ENCODE measurements at places on chromosomes 3 and 15.

DNA sequence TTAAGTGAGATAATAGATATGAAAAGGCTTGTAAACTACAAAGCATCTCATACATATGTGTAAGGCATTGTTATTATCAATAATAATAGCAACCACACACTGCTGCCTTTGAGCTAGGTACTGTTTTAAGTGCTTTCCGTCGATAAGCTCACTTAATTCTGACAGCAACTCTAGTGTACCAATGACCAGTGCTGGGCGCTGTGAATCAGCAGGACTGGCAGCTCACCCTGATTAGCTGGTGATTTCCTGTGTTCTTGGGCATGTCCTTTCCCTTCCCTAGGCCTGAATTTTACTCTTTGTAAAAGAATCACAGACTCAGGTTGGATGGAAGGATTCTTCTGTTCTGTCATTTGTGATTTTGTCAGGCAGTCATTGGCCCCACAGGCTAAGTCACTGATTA lies 215.6 kb downstream of the LPP start:
- no peak for DNase-seq

DNA sequence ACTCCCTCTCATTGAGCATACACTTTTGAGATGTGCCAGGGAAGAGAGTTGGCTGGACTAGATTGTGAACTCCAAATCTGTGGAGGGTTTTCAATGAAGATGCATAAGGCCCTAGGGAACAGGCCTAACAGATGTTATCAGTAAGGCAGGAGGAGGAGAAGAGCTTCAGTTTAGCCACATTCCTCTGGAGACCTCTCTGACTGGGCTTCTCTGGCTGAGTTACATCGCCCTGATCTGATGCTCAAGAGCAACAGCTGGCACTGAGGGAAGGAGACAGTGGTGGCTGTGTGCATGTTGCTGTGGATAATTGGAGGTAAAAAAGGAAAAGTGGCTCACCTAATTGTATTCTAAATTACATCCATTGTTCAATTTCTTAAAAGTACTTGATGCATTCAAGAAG lies 206.4 kb upstream of the CFAP20DC start:
- no peak for DNase-seq

DNA sequence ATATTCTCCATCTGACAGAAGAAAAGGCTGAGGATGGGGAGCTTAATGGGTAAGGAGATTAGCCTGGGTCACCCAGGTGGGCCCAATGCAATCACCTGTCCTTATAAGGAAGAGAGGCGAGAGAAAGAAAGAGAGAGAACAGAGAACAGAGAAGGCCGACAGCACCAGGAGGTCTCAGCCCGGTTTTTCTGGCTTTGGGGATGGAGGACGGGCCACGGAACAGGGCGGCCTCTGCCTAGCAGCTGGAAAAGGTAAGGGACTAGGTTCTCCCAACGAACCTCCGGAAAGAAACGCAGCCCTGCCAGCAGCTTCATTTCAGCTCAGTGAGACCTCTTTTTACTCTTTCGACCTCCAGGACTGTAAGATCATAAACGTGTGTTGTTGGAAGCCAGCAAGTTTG lies 196.0 kb upstream of the LYSMD4 start:
- no peak for DNase-seq

- DNase-seq, result peak; percentile 80
Observed at GRCh38 chr3:20701641-20702040, 515.6 kb upstream of the SGO1 start.

DNA sequence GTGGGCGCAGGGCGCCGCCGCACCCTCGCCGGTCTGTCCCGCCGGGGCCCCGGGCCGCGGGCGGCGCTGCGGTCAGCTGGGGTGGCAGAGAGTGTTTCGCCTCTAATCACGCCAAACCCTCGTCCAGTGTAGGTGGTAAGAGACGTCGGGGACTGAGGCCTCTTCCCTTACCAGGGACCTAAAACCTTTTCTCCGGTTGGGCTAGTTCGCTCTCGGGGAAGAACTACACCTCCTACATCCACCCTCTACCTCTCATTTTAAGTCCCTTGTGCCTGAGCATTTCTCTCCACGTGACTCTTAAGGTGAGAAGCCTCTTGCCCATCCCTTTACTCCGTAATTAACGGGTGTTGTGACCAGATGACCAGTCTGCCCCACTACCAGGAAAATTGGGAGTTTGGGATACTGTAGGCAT lies 520 bp downstream of the TMEM42 start:
- DNase-seq, result no peak

DNA sequence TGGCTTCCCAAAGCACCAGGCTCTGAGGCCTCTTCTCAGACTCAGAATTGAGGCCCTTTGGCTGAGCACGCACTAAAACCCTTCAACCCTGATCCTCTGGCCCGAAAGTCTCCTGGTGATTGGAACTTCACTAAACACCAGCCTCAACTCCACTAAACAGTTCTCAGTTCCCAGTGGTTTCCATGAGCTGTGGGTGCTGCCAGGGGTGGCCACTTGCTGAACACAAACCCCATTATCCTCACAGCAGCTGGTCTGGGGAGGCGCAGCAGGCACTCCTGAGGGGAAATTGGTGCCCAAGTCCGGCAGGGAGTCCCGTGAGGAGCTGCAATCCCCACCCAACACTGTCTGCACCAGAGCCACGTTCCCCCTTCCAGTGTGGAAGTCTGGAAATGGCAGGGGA lies 3.8 kb upstream of the CLK3 start:
- no peak for DNase-seq

DNA sequence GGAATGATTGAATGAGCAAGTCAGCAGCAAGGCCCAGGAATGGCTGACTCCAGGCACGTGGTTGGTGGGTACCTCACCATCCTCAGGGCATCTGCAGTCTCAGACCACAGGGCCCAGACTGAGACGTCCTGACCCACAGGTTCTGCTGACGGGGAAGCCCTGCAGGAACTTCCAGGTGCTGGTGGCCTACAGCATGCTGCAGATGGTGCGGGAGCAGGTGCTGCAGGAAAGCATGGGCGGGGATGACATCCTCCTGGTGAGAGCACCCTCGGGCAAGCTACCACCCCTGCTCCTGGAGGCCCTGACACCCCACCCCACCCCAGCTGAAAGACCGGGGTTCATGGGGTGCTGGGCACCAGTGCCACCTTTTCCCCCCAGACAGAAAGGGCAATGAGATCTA lies 14.1 kb downstream of the TBC1D21 start:
- DNase-seq, result no peak

- peak; percentile 12 for DNase-seq
Observed at GRCh38 chr3:14143271-14144225, 18.7 kb downstream of the TMEM43 start.

DNA sequence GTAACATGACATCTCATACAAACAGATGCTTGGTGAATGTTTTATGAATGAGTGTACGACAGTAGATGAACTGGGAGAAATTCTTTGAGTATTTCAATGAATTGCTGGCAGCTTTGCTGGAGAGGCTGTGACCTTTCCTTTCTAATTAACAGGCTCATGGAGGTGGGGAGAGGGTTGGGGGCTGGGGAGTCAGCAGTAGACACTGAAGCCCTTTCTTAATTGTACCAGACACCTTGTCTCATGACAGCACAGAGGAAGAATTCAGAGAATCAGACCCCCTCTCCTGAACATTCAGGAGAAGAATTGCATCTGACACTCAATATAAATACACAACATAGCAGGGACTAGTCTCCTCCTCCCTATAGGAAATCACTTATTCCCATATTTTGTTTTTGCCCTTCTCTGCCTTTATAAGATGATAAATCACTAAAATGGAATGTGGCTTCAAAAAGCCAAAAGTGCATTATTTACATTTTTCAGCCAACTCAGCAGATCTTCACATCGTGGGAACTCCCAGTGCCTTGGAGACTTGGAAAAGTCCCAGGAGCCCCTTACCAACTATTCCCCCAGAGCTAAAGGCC lies 66.2 kb upstream of the TPM1 start:
- no peak for DNase-seq

- DNase-seq, result peak; percentile 21
Observed at GRCh38 chr3:141000027-141000663, 51.0 kb upstream of the SPSB4 start.

DNA sequence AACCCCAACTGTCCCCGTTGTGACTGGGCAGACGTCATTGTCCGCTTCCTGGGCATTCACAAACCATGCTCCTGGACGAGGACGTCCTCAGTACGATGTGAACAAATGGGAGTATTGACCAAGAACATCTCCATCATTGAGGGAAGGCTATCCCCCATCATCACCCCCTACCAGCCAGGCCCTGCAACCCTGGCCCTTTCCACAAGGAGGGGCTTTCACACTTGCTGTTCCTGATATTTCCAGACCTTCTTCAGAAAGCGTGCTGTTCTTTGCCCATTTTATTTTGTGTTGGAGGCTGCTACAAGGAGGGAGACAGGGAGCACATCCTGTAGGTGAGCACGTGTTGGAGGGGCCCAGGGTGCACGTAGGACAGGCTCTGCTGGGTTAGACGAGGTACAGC lies 277.0 kb upstream of the LRRC3B start:
- no peak for DNase-seq
